Sigmoid colon (tissue), 7 donors: ENCODE measurements at places on chromosomes 7 and 10. TPM values are rescaled to one million over a fixed set of nuclear protein-coding genes. Genes with fewer than 3 reads are reported as not detected.

The CRPPA gene
- total RNA-seq: 6.0 TPM

DNA sequence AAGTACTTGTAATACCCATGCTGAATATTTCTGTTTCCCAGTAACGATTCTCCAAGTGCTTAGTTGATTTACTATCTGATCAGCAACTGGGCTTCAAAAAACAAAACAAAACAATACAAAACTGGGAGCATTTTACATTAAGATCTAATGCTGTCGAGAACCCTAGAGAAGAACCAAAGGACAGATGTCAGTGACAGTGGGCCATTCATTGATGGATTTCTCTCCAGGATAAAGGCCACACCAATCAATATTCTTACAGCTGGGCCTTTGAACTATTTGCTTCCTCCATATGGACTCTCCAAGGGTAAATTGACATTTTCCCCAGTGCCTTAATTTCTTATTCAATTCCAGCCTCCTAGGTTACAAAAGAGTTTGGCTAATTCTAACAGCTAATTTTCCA is 217.5 kb downstream of the ADAM12 start:
- no peak for DNase-seq

GRCh38 chr7:66185680-66186187 is 19.4 kb upstream of the TPST1 start:
- DNase-seq: no peak

The CALCR gene
- not detected for total RNA-seq

The NOS3 gene
- total RNA-seq: 3.9 TPM

DNA sequence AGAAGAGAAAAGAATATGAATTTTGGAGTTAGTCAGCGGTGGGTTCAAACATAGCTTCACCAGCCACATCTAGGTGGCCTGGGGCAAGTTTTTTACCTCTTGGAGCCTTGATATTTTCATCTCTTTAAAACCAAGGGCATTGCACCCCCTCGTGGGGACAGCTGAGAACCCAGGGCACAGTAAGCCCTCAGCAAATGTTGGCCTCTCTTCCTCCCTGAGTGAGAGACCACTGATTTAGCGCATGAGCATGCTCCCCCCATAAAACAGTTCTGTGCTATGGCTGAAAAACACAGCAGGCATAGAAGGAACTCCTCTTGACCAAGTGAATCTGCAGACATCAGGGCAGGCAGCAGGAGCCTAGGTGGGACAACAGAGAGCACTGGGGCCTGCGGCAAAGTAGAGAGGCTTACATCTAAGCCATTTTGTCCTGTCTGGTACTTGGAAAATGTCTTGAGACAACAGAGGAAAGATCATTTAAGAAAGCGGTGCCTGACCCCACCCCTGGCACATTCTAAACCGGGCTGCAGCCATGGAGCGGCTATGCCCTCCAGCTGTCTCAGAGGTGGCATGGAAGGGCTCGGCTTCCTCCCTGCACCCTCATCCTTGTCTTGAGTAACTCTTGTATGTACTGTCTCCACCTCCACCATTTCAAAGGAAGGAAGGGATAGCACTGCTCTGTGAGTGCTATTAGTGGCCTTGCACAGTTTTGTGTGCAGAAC is 94.7 kb downstream of the ARHGAP22 start:
- no peak for DNase-seq

DNA sequence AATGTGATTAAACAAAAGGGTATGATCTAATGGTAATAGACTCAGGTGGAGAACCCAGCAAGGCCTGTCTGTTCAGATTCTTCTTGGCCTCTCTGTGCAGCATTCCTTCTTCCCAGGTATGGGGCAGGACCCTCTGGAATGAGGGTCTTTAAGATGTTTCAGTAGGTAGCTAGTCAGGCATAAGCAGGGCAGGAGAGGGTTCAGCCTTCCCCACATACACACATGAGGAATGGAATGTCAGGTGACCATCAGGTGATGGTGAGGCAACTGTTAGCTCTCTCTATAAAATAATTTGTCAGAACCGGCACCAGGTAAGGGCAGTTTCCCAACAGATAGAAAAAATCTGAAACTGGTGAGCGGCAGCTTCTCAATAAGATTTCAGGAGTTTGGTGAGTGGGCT is 222.3 kb upstream of the PHYHIPL start:
- DNase-seq: no peak

- DNase-seq: no peak
These were observed 54.3 kb upstream of the DPYSL4 start for GRCh38 chr10:132132421-132132841.

GRCh38 chr7:28211006-28211405 is 30.4 kb upstream of the JAZF1 start:
- DNase-seq: no peak

GRCh38 chr10:74882427-74882826 is 56.0 kb downstream of the KAT6B start:
- DNase-seq: no peak

GRCh38 chr10:33556103-33556502 is 221.6 kb upstream of the NRP1 start:
- no peak for DNase-seq

DNA sequence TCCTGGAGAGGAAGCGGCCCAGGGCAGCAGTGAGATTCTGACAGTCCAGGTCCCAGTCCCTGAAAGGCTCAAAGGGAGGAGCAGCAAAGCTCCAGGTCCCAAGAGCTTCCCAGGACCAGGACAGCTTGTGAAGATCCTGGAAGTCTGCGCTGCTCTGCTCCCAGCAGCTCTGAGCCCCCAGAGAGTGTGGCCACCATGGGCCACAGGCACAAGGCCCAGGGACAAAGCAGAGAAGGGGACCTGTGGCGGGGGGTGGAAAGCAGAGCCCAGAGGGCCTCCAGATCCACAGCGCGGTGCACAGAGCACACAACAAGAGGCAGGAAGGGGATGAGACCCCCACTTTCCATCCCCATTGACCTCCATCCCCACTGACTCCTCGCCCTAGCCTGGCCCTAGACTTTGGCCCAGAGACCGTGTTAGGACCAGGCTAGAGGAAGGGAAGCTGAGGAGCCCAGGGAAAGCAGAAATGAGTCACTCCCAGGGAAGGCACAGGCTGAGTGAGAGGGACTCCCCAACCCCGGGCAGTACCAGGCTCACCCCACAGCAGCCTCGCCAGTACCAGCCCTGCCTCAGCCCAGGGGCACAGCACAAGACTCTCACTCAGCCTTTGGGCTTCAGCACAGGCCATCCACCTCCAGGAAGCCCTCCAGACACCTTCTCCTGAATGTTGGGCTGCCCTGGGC is 75.5 kb downstream of the GRID1 start:
- DNase-seq: peak; percentile 43

The TMEM184A gene
- 0.28 TPM for total RNA-seq

- no peak for DNase-seq
These were observed 630.1 kb downstream of the PARD3 start for GRCh38 chr10:34184939-34185386.

The MRC1 gene
- 18.8 TPM for total RNA-seq

The TMEM243 gene
- total RNA-seq: 29.4 TPM

DNA sequence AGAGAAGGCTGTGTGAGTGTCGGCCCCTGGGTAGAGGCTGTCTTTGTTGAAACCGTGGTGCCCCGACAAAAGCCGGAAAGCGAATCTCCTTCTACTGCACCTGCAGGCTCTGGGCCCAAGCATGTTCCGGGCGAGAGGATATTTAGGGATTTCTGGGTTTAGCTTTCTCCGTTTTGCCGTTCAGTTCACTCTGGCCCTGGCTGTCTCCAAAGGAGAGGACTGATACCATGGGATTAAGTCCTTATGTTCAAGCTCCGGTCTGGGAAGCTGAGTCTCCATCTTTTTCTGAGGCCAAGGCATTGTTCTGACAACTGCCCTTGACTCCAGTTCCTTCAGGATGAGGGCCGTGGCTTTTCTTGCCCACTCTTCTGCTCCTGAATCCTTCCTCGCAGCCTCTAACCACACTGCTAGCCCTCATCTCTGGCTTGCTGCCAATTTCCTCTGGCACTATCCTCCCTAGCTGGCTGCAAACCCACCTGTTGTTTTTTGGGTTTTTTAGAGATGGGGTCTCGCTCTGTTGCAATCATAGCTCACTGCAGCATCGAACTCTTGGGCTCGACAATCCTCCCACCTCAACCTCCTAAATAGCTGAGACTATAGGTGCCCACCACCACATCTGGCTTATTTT is 206.8 kb downstream of the SKIDA1 start:
- no peak for DNase-seq

DNA sequence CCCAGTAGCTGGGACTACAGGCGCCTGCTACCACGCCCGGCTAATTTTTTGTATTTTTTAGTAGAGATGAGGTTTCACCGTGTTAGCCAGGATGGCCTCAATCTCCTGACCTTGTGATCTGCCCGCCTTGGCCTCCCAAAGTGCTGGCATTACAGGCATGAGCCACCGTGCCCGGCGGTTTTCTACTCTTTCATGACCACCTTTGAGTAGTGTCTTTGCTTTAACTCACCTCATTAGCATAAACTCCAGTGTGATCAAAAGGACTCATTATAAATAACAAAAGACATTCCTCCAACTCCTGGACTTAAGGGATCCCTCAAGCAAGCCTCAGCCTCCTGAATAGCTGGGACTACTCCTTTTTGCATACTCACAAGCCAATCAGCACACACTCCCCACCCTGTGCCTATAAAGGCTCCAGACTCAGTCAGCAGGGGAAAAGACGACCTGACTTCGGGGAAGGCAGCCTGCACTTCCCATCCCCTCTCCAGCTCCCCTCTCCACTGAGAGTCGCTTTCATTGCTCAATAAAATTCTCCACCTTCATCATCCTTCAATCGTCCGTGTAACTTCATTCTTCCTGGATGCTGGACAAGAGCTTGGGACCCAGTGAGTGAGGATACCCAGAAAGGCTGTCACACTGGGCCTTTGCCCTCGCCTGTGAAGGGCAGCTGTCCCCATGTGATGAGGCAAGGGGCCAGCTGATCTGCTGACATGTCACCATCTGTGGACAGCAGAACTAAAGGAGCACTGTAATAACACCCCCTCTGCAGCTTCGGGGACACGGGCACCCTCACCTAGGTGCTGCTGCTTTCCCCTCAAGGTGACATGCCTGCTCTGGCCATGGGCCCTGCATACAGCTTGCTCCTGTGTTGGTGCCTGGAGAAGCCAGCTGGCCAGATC is 35.0 kb upstream of the EIF4H start:
- DNase-seq: no peak

DNA sequence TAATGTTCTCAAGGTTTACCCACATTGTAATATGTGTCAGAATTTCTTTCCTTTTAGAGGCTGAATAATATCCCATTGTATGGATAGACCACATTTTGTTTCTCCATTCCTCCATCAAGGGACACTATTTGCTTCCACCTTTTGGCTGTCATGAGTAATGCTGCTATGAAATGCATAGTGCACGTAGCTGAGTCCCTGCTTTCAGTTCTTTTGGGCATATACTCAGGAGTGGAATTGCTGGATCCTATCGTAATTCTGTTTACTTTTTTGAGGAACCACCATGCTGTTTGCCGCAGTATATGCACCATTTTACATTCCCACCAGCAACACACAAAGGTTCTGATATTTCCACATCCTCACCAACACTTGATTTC is 60.0 kb downstream of the PRF1 start:
- DNase-seq: no peak

DNA sequence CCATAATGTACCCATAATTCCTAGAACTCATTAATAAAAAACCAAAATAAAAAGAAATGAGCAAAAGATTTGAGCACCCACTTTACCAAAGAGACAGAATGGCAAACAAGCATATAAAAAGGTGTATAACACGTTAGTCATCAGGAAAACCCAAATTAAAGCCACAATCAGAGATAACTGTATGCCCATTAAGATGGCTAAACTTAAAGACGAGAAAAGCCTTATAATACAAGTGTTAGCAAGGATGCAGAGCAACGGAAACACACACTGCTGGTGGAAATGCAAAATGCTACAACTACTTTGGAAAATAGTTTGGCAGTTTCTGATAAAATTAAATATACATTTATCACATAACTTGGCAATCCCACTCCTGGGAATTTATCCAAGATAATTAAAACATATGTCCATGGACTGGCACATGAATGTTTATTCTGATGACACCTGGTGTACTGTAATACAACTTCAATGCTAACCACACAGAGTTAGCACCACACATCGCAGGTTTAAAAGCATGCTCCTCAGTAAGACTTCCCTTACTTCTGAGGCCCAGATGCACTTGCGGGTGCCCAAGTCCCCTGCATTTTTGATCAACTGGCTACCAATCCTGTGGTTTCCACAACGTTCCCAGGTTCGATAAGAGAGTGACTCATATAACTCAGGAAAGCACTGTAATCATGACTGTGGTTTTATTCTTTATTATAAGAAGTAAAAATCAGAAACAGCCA is 158.6 kb downstream of the SNX13 start:
- no peak for DNase-seq

The NME8 gene
- not detected for total RNA-seq

- no peak for DNase-seq
These were observed 7.8 kb downstream of the CHST3 start for GRCh38 chr10:71971769-71972555.

- DNase-seq: no peak
These were observed 58.3 kb downstream of the MMRN2 start for GRCh38 chr10:86899132-86899531.

The EMX2 gene
- not detected for total RNA-seq

DNA sequence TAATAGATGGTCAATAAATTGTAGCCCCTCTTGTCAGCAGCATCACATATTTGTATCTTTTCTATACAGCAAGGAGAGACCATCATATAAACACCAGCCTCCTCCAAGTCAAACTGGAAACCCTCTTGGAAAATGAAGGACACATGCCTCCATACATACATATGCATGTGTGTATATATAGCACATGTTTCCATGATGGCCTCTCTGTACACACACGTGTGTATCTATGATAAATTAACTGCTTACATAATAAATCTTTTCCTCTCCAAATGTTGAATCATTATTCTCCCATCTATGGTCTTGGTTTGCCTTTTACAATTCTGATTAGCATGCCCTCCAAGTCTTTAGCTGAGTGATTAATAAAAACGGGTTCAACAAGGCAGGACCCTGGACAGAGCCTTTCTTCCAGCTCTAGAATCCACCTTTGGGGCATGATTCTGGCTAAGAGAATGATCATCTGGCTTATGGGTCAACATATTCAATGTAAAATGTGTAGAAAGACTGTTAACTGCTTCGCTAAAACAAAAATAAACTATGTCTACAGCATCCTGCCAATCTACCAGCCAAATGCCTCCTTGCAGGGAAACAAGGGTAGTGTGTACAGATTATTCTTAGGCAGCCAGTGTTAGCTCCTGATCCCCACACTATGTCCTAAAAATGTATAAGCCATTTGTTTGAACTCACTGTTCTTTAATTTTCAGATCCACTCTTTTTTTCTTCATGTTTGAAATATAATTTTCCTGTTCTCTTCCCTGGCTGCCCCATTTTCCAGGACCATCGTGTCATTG is 70.0 kb downstream of the CRTAC1 start:
- DNase-seq: no peak

The NAT16 gene
- total RNA-seq: not detected

DNA sequence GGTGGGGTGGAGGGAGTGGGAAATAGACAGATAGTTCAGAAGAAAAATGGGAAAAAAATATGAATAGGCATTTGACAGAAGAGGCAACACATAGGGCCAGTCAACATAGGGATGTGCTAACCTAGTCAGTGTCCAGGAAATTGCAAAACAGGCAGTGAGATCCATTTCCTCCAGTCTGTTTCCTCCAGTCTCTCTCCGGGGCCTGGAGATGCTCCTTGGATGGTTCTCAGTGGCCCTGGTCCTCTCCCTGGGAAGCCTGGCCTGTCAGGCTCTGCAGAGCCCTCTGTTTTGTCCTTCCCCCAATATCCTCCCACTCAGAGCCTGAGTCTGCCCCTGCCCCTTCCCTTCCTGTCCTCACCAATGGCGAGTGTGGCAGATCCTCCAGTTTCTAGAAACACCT is 52.6 kb downstream of the SYPL1 start:
- DNase-seq: no peak
